ENCODE measurements at places on chromosomes 1 and 21. TPM values are rescaled to one million over a fixed set of nuclear protein-coding genes. Genes with fewer than 3 reads are reported as not detected.

The CDC20 gene
- polyA plus RNA-seq = 115 TPM

DNA sequence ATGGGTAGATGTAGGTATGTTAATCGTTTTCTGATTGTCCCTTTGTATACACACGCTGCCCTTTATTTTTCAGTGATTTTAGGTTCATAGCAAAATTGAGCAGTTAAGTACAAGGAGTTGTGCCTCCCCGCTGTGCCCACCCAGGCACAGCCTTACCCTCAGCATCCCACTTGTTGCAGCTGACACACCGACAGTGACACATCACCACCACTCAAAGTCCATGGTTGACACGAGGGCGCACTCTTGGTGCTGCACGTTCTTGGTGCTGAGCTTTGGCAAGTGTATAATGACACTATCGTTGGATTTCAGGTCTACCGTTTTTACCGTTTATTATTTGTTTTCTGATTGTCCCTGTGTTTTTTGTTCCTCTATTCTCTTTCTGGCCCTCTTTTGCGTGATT, 15.6 kb downstream of the C1orf159 start:
- DNase-seq = no peak

The ST6GALNAC3 gene
- polyA plus RNA-seq = 0.65 TPM

GRCh38 chr21:27346041-27346448, 379.2 kb upstream of the ADAMTS5 start:
- peak; percentile 68 for DNase-seq

DNA sequence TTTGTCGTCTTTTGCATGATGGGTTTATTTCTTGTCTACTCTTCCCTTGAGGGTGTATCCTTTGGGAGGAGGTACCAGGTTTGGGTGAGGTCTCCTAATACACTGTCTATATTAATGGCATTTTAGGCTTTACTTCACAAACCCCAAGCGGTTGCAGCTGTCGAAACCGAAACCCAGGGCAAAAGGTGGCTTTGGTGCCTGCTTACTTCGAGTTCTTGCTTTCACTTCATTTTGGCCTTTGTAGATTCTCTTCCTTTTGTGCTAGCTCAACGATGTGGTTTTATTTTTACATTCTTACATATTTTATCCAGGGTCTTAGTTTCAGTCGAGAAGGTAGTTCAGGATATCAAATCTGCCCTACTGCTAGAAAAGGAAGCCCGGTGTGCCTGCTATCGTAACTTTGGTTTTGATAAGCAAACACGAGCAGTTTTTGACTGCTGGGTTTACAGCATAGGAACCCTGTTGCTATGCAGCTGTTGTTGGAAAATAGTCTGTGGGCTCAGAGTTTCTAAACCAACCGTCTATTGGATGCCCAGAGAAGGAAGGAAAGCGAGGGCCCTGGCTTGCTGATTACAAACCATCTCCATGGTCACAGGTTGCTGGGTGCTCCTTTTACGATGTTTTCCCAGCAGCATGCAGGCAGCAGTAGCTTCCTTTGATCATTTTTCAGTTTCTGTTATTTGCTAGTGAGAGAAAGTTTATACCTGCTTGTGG, 9.8 kb upstream of the TSPAN2 start:
- DNase-seq = peak; percentile 26

DNA sequence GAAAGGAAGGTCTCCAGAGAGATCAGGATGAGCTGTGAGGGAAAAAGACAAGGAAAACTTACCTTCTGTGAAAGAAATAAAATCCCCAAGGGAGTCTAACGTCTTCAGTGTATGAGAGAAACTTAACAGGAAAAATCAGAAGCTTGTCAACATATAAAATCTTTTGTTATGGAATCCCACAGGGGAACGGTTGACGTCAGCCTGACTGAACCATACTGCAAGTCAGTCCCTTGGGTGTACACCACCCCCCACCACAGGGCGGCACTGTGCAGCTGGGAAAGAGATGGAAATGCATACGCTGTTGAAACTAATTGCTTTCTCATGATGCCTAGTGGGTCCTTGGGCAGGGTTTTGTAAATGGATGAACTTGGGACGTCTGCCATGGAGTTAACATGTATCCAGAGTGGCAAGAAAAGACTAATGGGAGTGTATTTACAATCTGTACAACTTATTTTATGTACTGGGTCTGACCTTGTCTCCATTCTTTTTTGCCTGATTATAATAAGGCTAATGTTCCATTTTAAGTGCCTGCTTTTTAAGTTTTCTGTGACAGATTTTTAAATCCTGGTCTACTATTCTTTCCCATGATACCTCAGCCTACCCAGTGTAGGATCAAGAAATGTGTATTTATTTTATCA, 22.7 kb downstream of the UTP25 start:
- DNase-seq = peak; percentile 45

DNA sequence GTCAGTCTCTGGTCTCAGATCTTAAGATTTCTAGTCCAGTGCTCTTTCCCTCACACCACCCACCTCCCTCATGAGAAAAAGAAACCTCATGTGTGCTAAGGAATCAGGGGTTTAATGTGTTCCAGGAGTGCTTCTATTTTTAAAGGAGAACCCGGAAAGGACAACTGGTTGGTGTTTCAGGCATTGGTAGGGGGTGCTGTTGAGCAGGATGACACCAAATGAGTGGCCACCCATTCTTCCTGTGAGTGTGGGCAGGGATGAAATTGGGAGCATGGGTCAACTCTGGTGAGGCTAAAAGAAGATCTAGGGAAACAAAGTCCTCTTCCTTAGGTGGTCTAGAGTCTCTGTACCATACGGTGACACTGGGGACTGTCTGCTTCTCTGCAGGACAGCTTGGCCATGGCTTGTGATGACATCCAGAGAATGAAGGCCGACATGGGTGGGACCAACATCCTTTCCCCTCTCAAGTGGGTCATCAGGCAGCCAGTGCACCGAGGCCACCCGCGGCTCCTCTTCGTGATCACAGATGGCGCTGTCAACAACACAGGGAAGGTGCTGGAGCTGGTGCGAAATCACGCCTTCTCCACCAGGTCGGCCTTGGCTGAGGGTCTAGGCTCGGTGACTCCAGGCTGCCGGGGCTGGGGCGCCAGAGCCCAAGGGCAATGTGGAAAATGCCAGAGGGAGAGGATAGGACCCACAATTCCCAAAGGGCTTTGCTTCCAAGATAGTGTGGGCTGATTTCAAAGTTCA, 39.3 kb downstream of the VWA5B1 start:
- no peak for DNase-seq

The COL8A2 gene
- polyA plus RNA-seq = 1.1 TPM

- peak; percentile 40 for DNase-seq
Measured at GRCh38 chr1:223242382-223242955, 99.4 kb upstream of the TLR5 start.

The HORMAD1 gene
- polyA plus RNA-seq = not detected

DNA sequence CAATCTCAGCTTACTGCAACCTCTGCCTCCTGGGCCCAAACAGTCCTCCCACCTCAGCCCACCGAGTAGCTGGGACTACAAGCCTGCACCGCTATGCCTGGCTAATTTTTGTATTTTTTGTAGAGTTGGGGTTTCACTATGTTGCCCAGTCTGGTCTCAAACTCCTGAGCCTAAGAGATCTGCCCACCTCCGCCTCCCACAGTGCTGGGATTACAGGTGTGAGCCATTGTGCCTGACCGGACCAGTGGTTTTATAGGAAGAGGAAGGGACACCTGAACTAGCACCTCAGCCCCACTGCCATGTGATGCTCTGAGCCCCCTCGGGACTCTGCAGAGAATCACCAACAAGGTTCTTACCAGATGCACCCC, 4.1 kb downstream of the CRYBG2 start:
- DNase-seq = no peak

DNA sequence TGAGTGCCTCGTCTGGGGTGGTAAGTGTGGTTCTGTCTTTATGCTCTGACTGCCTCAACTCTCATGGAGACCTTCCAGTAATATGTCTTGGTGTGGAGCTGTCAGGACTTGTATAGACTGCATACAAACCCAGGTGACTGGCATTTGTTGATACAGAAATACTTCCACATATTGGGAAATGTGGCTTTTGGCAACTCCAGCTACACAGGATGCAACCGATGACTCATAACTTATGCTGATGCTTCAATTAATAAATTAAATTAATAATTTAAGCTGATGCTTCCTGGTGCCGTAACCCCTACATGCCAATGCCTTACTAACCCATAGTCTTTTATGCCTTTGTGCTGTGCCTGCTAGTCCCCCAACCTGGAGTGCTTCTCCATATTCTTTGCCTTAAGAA, 72.3 kb upstream of the ARTN start:
- DNase-seq = peak; percentile 79

The RASSF5 gene
- 1.1 TPM for polyA plus RNA-seq

DNA sequence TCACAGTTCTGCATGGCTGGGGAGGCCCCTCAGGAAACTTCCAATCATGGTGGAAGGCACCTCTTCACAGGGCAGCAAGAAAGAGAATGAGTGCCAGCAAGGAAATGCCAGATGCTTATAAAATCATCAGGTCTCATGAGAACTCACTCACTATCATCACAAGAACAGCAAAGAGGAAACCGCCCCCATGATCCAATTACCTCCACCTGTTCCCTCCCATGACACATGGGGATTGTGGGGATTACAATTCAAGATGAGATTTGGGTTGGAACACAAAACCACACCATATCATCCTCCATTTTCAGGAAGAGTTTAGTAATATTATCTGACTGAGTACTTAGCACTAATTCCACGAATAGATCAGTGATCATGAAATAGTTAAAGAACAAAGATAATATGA, 244.2 kb downstream of the LMO4 start:
- DNase-seq = no peak

The EPHA10 gene
- polyA plus RNA-seq = not detected

The COL11A1 gene
- polyA plus RNA-seq = 4.6 TPM

The PIGK gene
- 21.2 TPM for polyA plus RNA-seq

- no peak for DNase-seq
Measured at GRCh38 chr1:24285231-24285630, 33.9 kb upstream of the GRHL3 start.

GRCh38 chr21:18630446-18630845, 226.9 kb upstream of the TMPRSS15 start:
- no peak for DNase-seq

The FMO4 gene
- 0.55 TPM for polyA plus RNA-seq

- no peak for DNase-seq
Measured at GRCh38 chr21:32299695-32300094, 1.0 kb downstream of the MRAP start.

The HSD3B2 gene
- polyA plus RNA-seq = not detected

- DNase-seq = no peak
Measured at GRCh38 chr1:76203127-76203526, 128.6 kb downstream of the ST6GALNAC3 start.

GRCh38 chr1:67735806-67736627, 51.0 kb downstream of the GADD45A start:
- DNase-seq = peak; percentile 96

DNA sequence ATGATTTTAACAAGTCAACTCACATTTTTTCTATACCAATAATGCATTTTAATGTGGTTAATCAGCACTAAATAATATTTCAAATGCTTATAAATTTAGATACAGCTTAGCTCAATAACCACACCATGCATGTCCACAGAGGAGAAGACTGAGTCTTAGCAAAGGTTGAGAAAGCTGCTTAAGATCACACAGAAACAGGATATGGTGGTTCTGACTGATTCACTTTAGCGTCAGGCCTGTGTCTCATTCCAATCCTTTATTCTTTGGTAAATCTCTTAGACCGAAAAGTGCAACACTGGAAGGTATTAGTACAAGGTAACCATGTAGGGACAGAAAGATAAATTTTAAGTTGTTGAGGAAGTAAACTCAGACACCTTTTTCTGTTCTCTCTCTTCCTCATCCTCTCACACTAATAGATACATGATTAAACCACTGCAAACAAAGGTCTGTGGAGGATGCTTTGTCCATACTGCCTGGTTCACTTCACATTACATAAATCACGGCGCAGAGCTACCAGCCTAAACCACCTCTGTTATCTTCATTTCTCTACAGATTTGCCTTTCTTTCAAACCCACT, 139.0 kb downstream of the DPYD start:
- peak; percentile 39 for DNase-seq

The CYYR1 gene
- polyA plus RNA-seq = not detected

The LAX1 gene
- polyA plus RNA-seq = not detected

- no peak for DNase-seq
Measured at GRCh38 chr1:161324020-161324419, 9.8 kb downstream of the SDHC start.

GRCh38 chr21:43985690-43986251, 26.3 kb upstream of the TRAPPC10 start:
- DNase-seq = no peak

The C1orf185 gene
- polyA plus RNA-seq = not detected

The MROH7 gene
- polyA plus RNA-seq = 0.06 TPM

The TEKT2 gene
- polyA plus RNA-seq = 0.14 TPM

GRCh38 chr1:179973198-179974110, 18.8 kb downstream of the CEP350 start:
- no peak for DNase-seq

- DNase-seq = no peak
Measured at GRCh38 chr1:183403498-183403897, 14.7 kb downstream of the NMNAT2 start.

GRCh38 chr1:228975238-228975907, 240.1 kb downstream of the RHOU start:
- no peak for DNase-seq

The NPPB gene
- polyA plus RNA-seq = 0.24 TPM

The LENEP gene
- polyA plus RNA-seq = not detected

DNA sequence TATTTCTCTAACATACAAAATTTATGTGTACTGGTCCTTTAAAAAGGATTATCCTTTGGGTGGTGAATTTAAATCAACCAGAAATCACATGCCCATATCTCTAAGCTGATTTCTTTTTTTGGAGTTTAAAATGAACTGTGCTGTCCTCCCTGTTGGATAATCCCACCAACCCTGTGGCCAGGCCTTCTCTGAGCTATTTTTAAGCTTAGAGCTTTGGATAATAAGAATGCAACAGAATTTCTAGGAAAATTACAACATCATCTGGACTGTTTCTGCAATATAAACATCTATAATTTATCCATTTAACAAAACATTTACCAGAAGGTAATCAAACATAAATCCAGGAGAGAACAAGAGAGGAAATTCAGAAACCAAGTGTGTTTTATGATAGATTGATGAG, 88.3 kb downstream of the LRRC40 start:
- DNase-seq = no peak

DNA sequence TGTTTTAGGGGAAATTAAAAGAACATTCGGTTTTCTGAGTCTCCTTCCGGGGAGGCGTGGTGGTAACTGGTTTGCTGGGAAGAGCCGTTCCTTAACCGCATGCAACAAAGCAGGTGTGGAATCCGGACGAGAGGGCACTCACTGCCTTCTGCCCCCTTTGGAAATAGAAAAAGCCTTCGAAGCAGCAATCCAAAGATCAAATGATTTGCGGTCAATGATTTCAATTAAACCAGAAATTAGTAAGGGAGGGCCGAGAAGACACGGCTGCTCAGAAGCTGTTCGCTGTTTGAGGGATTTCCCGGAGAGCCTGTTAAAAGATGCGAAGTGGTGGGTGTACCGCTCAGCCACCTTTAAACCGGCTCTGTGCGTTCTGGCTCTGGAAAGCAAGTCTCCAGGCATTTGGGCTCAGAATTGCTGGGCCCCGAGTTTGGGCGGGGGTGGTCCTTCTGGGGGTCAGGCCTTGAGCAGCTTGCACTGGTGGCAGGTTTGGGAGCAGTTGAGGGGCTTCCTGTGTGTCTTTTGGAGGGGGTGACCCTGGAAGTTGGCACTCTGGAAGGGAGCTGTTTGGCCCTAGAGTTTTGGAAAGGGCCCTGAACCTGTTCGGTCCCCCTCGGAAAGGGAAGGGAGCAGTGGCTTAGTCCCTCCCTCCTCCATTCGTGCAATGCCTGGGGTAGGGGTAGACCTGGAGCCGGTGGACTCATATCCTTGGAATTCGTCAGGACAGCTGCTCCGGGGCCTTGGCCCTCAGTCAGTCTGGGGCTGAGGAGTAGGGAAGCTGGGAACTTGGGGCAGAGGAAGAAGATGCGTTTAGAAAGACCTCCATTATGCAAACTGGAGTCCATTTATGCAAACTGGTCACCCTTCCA, 3.1 kb downstream of the SIM2 start:
- DNase-seq = peak; percentile 64

The OR2M3 gene
- polyA plus RNA-seq = not detected
